ENCODE measurements at places on chromosomes 12 and 14.

- DNase-seq, result no peak
Measured at GRCh38 chr12:123033392-123034021, 53.0 kb downstream of the ARL6IP4 start.

GRCh38 chr14:46051796-46052195 is 599.8 kb downstream of the RPL10L start:
- no peak for DNase-seq

DNA sequence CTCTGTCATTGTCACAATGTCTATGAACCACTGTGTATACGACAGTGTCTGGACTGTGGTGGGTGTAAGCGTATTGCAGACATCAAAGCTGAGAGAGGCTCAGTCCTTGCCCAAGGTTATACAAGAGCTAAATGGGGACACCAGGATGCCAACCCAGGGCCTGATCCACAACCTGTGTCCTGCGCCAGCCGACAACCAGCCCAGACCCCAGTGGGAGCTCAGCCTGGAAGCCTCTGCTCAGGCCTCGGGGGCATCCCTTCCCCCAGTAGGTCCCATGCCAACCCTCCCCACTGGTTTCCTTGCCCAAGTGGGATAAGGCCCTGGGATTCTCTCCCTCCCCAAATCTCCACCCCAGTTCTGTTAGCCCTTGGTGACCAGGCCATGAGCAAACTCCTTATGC is 54.3 kb downstream of the LTBP2 start:
- DNase-seq, result no peak

GRCh38 chr14:105939810-105940508 is 413.6 kb downstream of the TMEM121 start:
- no peak for DNase-seq

DNA sequence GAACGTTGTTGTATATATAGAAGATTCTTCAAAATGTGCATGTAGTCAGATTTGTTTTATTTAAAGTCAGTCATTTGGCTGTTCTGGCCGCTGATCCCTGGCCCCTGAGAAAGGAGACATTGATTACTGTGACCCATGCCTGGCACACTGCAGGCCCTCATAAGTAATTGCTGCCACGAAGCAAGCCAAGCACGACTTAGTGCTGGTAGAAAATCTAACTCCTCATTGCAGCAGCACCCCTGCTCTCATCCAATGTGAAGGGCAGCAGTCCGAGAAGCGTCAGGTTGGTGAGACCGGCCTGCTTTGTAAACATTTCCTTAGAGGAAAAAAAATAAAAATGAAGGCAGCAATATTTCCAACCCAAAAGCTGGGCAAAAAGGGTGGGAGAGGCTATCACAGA is 22.8 kb upstream of the TMTC2 start:
- DNase-seq, result no peak

DNA sequence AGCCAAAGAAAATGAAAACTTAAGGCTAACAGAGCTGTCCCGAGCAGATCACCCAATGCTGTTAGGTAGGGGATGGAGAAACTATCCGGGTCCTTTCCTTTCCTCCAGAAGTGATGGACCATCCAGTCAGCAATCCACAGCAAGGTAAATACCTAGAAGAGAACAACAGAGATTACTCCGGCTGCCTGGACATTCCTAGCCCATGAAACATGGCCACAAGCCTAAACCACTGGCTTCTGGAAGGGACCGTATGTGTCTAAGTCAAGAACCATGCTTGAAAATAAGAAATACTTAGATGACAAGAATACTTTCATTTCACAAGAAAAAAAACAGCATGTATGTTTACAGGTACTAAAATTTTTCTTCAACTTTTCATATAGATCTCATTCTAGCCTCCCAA is 152.9 kb downstream of the SLC41A2 start:
- DNase-seq, result peak; percentile 22

DNA sequence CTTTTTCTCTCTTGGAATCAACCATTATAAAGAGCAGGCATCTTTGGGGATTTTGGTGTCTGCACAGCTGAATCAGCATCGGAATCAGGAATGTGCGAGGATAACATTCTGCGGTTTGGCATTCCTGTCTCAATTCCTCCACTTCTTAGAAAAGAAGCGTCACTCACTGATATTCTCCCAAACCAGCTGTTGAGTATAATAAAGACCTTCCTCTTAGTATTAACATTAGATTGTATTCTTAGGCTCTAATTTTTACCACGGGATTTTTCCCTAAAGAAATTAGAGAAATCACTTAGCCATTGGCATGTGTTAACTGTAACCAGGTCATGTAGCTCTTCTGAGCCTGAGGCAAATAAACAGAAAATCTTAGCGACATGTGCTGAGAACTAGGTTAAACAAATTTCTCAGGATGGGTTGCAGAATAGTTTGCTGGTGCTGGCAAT is 128.7 kb downstream of the TMX1 start:
- DNase-seq, result no peak

GRCh38 chr14:45091710-45092109 is 7.8 kb downstream of the PRPF39 start:
- DNase-seq, result no peak
